ENCODE measurements at places on chromosomes 3 and 15. TPM values are rescaled to one million over a fixed set of nuclear protein-coding genes. Genes with fewer than 3 reads are reported as not detected.

KBTBD13 gene
- total RNA-seq: not detected

SLC2A2 gene
- total RNA-seq: not detected

RBMS3 gene
- 0.86 TPM for total RNA-seq

GADL1 gene
- not detected for total RNA-seq

ADGRG7 gene
- not detected for total RNA-seq

AGBL1 gene
- not detected for total RNA-seq

ASTE1 gene
- total RNA-seq: 5.2 TPM

C3orf33 gene
- total RNA-seq: 6.9 TPM

RLBP1 gene
- total RNA-seq: not detected

NR1I2 gene
- not detected for total RNA-seq

CFAP91 gene
- 0.34 TPM for total RNA-seq

DAZL gene
- not detected for total RNA-seq

ROPN1 gene
- not detected for total RNA-seq

UQCRC1 gene
- 167 TPM for total RNA-seq

REC114 gene
- total RNA-seq: not detected

GOLGA8G gene
- total RNA-seq: not detected

BSN gene
- total RNA-seq: 0.15 TPM

ANKUB1 gene
- not detected for total RNA-seq

GOLGA6L9 gene
- 1.5 TPM for total RNA-seq

CFAP100 gene
- total RNA-seq: not detected

CPNE4 gene
- total RNA-seq: 6.3 TPM

ADAMTS7 gene
- 7.2 TPM for total RNA-seq

SETD5 gene
- total RNA-seq: 49.1 TPM

CP gene
- total RNA-seq: 7.4 TPM

PIGZ gene
- total RNA-seq: 1.7 TPM

MYZAP gene
- 1.0 TPM for total RNA-seq

IL16 gene
- total RNA-seq: not detected

TJP1 gene
- total RNA-seq: 81.7 TPM

DUOXA2 gene
- not detected for total RNA-seq

NANOGP8 gene
- total RNA-seq: not detected

HDDC3 gene
- 30.9 TPM for total RNA-seq

CHRNA3 gene
- 0.35 TPM for total RNA-seq

DPPA2 gene
- total RNA-seq: not detected

PIF1 gene
- 18.8 TPM for total RNA-seq
